ENCODE measurements at places on chromosomes 1 and 21.

- DNase-seq = no peak
These were observed 187.9 kb downstream of the VAV3 start for GRCh38 chr1:107776900-107777663.

GRCh38 chr1:175042650-175043049, 19.4 kb upstream of the MRPS14 start:
- no peak for DNase-seq

DNA sequence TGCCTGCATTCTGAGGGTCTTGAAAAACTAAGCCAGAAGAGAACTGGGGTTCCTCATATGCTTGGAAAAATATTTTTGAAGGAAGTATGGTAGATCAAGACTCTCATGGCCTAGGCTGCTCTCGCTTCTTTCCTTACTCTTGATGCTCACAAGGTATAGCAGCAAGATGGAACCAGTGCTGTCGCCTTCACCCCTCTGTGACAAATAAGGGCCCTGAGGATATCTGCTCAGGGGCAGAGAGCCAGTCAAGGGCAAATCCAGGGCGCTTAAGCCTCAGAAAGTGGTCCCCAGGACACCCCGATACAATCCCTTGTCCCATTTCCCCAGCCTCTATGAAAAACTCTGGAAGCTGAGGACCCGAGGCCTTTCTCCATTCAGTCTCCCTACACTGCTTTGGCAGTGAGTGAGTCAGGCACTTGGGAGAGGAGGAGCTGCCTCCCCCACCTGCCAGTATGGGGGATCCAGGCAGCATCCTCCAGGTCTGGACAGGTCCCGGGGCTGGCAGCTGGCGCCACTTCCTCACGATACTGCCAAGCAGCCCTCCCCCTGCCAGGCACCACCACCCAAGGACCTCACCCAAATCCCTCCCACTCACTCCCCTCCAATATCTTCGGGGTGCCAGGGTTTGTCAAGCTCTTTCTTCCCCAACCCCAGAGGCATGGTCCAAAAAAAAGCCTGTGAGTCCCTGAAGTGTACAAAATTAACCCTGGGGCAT, 1.3 kb downstream of the IGSF9 start:
- DNase-seq = peak; percentile 24

GRCh38 chr1:15510611-15511405, 13.2 kb downstream of the CASP9 start:
- no peak for DNase-seq

DNA sequence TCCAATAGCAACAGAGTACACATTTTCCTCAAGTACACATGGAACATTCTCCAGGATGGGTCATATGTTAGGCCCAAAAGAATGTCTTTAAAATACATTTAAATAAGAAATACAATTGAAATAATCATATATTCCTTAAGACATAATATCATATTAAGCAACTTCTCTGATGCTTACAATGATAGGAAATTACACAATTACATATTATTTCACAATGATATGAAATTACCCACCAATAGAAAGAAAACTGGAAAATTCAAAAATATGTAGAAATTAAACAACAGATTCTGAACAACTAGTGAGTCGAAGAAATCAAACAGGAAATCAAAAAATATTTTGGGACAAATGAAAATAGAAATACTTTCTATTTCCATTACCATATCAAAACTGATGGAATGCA, 45.6 kb downstream of the FLVCR1 start:
- DNase-seq = no peak

DNA sequence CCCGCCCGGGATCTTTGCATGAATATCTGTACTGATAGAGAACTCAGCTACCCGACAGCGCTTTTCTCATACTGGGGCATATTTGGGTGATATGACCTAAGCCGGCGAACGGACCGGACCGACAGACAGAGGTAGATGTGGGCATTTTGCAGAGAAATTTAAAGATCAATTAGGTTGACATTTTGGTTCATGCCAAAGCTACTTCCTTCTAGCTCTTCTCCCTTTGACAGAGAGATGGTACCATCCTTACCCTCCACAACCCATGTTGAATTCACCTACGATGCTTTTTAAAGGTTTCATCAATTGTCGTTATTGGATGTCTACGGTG, 459 bp downstream of the ARV1 start:
- DNase-seq = no peak

DNA sequence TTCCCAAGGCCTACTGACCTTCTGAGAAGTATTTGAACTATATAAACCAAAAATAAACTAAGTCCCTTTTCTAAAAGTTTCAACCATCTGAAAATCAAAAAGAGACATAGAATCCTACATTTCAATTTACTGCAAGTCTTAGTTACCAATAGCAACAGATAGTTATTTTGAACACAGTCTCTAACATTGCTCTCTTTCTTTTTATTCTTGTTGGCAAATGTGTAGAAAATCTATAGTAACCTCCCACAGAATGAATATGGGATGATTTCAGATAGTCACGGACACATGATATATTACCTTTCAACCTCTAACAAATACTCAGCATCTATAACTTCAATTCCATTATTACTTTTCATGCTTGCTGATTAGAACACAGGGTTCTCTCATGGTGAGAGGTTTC, 68.9 kb upstream of the RAB3GAP2 start:
- DNase-seq = no peak

- no peak for DNase-seq
These were observed 25.0 kb upstream of the TMEM39B start for GRCh38 chr1:32047701-32048100.

DNA sequence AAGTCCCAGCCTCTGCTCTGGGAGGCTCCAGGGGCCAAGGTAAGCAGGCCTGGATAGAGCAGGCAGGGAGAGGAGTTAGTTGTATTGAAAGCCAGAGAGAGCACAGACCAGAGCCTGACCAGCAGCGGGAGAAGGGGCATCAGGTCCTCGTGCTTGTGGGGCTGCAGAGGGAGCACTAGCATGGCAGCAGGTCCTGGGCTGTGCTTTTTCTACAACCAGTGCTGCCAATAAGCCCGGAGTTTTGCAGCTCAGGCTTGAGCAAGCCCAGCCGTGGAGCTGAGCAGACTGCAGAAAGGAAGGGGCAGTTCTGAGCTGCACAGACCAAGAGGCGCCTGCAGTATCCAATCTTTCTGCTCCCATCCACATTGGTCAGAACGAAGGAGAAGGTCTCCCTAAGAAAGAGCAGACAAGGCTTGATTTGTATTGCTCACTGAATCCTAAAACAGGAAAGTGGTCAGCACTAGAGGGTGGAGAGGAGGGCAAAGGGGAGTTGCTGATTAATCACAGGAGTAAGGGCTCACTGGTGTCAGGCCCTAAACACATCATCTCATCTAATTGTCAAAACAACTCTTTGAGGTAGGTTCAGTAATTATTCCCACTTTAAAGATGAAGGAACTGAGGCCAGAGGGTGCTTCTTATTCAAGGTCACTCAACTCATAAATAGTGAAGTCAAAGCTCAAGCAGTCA, 2.7 kb downstream of the DENND2D start:
- DNase-seq = no peak

DNA sequence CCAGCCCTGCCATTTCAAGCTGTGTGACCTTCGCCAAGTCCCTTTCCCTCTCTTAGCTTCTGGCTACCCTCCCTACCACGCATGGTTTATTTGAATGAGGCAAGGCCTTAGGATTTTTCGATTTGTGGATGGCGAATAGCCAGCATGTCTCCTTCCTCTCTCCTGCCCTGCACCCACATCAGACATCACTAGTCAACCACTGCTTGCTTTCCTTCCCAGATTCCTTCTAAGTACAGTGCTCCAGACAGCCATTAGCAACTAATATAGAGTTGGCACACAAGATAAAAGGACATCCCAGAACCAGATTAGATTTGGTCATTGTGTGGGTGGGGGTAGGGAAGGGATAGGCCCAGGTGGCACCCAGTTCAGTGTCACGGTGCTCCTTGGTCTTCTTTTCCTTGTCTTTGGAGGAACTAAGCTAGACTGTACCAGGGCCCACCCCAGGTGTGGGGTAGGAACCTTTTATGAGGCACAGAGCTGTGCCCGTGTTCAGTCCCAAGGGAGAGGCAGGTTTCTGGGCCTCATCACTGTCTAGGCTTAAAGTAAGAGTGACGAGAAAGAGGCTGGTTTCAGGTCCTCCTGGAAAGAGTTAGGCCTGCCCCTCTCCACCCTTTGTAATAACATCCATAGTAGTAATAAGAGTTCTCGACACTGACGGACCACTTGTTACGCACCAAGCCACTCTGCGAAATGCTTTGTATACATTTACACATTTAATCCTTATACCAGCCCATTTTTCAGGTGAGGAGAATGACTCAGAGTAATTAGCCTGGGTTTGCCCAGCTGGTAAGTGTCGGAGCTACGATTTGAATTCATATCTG, 8.6 kb downstream of the ALPL start:
- no peak for DNase-seq

GRCh38 chr1:159900755-159901360, 893 bp upstream of the CFAP45 start:
- no peak for DNase-seq

DNA sequence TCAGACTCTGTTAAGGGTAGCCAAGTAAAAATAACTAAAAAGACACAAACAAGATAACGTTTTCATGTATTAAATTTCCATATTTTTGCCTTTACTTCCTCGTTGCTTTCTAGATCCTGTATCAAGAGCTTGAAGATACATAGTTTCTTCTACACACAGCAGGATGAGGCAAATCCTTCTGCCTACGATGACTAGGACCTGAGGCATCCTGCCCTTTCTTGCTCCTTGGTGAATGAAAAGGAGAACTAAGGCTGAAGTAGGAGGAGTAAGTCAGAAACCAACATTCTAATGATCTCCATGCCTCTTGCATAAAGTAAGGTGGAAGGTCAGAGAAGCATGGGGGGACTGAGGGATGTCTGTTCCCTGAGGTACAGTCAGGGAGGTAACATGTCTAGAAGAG, 102.6 kb downstream of the GPATCH2 start:
- DNase-seq = no peak

DNA sequence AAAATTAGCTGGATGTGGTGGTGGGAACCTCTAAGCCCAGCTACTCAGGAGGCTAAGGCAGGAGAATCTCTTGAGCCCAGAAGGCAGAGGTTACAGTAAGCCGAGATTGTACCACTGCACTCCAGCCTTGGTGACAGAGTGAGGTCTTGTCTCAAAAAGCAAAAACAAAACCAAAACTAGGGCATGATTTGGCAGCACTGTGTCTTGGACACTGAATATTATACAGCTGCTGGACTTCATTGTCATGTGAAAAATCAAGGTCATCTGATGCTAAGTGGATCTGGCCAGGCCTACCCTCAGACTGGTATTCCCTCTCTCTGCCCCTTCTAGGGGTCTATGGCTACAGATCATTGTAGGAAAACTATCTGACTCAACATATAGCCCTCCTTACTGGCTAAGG, 55.2 kb upstream of the MRPS6 start:
- DNase-seq = no peak

DNA sequence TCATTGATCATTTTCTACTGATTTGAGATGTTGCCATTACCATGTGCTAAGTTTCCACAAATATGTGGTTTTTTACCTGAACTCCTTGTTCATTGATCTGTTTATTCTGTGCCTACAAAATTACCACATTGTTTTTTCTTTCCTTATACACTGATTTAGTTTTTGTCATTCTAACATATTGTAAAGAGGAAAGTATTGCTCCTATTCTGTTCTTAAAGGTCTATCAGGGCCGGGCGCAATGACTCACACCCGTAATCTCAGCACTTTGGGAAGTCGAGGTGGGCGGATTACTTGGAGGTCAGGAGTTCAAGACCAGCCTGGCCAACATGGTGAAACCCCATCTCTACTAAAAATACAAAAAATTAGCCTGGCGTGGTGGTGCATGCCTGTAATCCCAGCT, 75.1 kb downstream of the CAMTA1 start:
- DNase-seq = no peak

DNA sequence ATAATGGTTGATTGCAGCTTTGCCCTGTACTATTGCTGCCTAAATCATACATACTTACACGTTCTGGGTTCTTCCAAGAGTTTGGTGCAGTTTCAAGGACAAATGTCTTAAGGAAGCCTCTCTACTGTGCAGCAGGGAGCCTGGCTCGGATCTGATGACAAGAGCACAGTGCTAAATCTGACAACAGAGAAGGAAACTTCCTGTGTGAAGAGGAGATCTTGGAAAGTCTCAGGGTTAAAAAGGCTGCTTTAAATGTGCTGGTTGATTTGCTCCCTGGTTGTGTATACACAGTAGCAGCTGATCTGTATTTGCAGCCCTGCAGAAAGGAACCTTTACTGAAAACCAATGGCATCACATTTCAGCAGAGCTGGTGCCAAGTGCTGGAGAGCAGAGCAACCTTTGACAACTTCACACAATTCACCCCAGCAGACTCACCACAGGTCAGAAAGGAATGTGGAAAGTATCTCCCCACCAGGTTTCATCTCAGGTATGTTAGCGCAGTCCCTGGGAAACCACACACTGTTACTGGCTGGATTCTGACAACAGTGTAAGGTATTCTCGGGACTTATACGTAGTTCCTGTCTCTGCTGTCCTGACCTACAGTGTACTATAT, 355.0 kb upstream of the ESRRG start:
- DNase-seq = no peak

DNA sequence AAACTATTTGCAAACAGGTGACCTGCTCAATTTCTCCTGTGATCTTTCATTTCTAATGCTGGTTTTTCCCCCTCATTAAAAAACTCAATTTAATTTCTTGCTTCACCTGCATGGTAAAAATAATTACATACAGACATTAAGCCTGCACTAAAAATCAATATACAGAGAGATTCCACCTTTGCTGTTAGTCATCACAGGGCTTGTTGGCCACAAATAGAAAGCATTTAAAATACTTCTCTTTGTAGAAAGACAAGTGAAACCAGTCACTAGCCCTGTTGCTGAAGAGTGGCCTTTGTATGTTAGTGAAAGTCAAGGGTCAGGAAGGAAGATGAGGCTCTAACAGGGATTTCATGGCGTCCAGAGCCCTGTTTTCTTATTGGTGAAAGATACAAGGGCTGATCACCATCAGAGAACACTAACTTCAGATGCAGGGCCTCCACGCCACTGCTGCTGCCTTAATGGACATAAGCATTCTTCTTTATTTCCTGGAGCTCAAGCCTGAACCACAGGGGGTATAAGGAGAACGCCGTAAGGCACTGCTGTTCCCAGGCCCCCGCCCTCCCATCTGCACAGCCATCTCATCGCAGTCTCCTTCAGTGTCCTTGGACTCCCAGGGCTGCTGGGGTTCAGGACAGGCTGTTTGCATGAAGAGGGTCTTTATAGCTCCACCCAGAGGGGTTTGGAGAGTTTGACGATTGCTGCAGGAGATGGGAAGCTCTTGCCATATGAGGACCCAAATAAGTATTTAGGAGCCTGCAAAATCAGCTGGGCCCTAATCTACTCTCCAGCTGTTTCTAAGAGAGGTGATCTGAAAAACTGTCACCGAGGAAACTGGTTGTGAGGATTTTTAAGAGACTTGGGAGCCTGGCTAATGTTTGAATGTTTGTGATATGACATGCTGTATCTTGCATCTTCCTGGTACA, 117.3 kb upstream of the IRF2BP2 start:
- no peak for DNase-seq

- no peak for DNase-seq
These were observed 67.6 kb downstream of the RGS13 start for GRCh38 chr1:192703283-192704206.
